ENCODE measurements at places on chromosomes 5 and 9. TPM values are rescaled to one million over a fixed set of nuclear protein-coding genes. Genes with fewer than 3 reads are reported as not detected.

GRCh38 chr9:97938081-97938644, at the start of gene HEMGN:
HEMGN (minus strand) TSS chr9:97938172; CDS start chr9:97938136, 36 bp downstream.
- DNase-seq = no peak

Gene TMEM250
- polyA plus RNA-seq = 36.6 TPM

Gene TMEM215
- polyA plus RNA-seq = not detected

DNA sequence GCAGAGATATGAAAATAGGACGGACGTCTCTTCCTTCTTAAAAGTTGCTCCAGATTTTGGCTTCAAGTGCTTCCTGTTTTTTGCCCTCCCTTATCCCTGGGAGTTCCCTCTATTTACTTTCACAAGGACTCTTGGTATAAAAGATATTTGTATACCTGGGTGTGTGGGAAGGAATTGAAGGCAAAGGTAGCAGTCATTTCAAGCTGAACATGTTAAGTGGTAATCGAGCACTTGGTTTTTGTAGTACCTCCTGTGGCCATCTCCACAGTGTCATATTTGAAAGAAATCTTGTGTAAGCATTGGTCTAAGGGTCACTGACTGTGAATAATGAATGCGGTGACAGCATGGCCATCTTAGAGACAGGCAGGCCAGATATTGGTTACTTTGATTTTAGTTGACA, 593.6 kb downstream of the MTRR start:
- no peak for DNase-seq

DNA sequence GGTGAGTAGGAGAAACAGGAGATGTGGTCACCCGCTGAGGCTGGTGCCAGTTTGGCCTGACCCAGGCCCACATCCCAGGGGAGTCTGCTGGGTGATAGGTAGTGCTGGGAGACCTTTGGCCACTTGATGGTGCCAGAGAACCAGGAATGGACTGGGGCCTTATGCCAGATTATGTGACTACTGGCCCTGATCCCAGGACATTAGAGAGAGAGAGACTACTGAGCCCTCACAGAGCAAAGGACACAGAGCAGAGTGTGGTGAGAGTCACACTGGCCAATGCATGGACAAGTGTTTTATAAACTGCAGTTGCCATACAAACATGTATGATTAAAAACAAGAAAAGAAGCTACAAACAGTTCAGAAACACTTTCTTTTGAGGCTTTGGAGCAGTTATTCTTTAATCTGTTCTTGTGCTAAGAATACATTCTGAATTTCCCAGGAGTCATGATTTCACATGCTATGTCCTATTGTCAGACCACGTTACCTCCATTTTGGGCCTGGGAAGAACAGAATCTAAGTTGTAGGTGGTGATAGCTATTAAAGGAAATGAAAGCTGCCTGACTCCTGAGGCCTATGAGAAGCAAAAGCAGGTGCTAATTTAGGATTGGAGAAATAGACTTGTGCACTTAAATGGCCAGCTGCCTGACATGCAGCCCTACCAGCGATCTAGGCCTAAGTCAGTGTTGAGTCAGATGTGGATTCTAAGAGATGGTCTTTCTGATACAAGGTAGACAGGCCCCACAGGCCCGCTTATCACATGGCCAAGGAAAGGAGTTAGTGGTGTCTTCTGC, 32.6 kb upstream of the TMOD1 start:
- peak; percentile 73 for DNase-seq

DNA sequence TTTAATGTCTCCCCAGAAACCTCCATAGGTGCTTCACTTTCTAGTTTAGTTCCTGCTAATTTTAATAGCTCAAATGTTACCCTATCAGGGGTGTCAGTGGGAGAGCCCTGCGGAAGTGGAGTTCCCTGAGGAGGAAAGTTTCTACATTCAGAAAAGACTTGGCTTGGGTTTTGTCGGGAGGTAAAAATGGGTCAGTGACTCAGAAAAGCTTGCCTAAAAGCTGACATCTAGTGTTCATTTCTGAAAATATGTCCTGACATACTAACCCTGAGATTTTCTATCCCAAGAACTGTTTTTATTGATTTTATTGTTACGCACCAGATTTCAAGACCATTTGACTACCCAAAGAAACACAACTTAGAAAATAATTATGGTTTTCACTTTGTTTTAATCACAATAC, 40.9 kb upstream of the GLDC start:
- DNase-seq = peak; percentile 32

- DNase-seq = no peak
Observed at GRCh38 chr9:129281506-129282145, 103.6 kb upstream of the IER5L start.

Gene SV2C
- polyA plus RNA-seq = 0.53 TPM

- DNase-seq = peak; percentile 83
Observed at GRCh38 chr9:70020991-70021571, 22.6 kb upstream of the MAMDC2 start.

Gene GFI1B
- not detected for polyA plus RNA-seq

DNA sequence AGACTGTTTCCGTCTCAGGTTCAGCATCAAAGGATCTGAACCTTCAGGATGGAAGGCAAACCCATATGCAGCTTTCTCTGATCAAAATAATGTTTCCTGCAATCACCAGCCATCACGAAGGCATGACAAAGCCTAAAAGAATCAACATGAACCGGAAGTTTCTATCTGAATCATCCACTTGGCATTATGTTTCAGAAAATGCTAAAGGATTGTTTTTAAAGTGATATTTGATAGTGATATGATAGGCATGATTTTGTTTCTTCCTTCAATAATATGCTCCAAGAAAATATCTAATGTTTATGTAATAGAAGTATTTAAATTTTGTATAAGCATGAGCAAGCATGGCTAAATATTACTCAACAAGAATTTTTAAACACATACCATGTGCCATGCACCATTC, 219.6 kb downstream of the PLK2 start:
- DNase-seq = no peak

GRCh38 chr9:114687034-114687433, 5.0 kb upstream of the TEX48 start:
- DNase-seq = no peak

Gene SLC22A4
- polyA plus RNA-seq = 0.76 TPM

DNA sequence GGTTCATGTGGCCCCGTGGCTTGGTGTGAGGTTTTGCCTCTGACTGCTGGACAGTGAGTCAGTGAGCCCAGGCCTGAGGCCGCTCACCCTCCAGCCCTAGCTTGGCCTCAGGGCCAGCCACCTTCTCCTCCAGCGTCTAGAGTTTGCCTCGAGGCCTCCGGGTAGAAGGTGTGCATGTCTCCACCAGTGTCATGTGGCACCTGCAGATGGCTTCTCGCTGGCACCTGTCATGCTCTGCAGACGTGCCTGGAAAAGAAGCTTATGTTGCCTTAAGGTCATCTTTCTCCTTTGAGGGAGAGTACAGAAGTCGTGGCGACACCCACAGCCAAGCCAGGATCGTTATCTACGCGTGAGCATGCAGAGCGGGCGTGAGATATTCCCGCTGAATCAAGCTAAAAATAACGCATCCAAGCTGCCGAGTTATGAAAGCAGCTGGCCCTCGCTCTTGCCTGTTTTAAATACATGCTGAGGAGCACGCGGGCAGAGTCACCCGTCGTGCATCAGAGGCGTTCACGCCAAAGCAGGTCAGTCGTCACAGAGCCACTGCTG, 79.7 kb upstream of the FCN2 start:
- peak; percentile 90 for DNase-seq

Gene GARNL3
- polyA plus RNA-seq = 7.5 TPM

GRCh38 chr9:108269371-108269770, 586.4 kb downstream of the ACTL7B start:
- no peak for DNase-seq

Gene SAXO1
- not detected for polyA plus RNA-seq

Gene TMC1
- polyA plus RNA-seq = 0.29 TPM

- DNase-seq = no peak
Observed at GRCh38 chr5:14696057-14696456, 31.5 kb downstream of the OTULIN start.

Gene KIF4B
- not detected for polyA plus RNA-seq

GRCh38 chr9:15369238-15369637, 53.4 kb upstream of the SNAPC3 start:
- DNase-seq = no peak

DNA sequence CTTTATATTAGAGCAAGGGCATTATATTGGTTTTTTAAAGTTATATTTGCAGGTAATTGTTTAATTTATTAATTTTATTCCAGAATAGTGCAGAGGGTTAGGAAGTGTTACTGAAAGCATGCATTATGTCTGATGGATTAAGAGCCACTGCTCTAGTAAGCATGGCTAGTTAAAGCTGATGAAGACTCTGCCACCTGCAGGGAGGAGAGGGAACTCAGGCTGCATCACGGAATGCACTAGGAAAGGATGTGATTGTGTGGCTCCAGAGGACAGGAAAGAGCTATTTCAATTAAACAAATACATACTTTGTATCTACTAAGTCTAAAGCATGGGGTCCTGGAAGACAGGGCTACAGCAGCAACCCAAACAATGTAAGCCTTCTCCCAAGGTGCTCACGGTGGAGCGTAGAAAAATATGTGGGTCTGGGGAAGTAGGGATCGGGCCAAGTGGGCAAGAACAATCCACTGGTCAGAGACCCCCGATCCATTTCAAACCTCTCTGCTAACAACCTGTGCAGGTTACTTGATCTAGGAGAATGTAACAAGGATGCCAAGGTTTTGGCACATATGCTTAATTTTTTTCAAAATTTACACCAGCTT, 15.3 kb upstream of the GRXCR2 start:
- peak; percentile 58 for DNase-seq

Gene HRCT1
- 4.0 TPM for polyA plus RNA-seq

- no peak for DNase-seq
Observed at GRCh38 chr9:112065806-112066606, 109.1 kb downstream of the SUSD1 start.

GRCh38 chr5:10338686-10339057, 14.8 kb upstream of the MARCHF6 start:
- no peak for DNase-seq

- no peak for DNase-seq
Observed at GRCh38 chr9:128689293-128689774, 312 bp downstream of the SET start.

Gene ARHGEF37
- 12.7 TPM for polyA plus RNA-seq

GRCh38 chr5:115333164-115333563, 36.7 kb upstream of the CCDC112 start:
- DNase-seq = no peak

DNA sequence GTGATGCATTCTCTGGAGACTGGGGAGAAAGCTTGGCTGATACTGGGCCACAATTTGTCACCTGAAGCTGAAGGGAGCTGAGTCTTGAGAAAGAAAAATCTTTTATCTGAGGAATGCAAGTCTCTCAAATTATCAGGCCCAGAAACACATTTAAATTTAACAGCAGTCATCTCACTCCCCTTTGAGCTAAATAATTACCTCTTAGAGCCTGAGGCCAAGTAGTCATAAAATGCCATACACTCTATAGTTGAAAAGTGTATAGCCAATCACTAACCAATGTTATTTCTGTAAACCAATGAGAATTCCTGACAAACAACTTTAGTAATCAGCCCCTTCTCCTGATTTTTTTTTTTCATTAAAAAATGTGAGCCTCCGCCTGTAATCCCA, 32.7 kb upstream of the DAPK1 start:
- no peak for DNase-seq

Gene PCDHGB5
- 4.0 TPM for polyA plus RNA-seq

GRCh38 chr9:2957656-2958200, 113.8 kb upstream of the PUM3 start:
- DNase-seq = peak; percentile 27

Gene PCDHGA11
- polyA plus RNA-seq = 1.6 TPM

Measured in brain (organoid and tissue), 16 donors.